MCF 10A (cell line): ENCODE measurements at places on chromosomes 3 and 15. TPM values are rescaled to one million over a fixed set of nuclear protein-coding genes. Genes with fewer than 3 reads are reported as not detected.

GRCh38 chr3:127865941-127866340 is 43.6 kb upstream of the MGLL start:
- H3K4me1 ChIP-seq, result peaks cover 5% of the 10 kb centered on the region
- H3K36me3 ChIP-seq, result no peaks in the 10 kb centered on the region
- H3K27me3 ChIP-seq, result no peaks in the 10 kb centered on the region
- H3K27ac ChIP-seq, result no peak overlapping the region
- peak; percentile 24 for DNase-seq

CFAP161 gene
- not detected in 2 replicates for total RNA-seq

ZNF148 gene
- total RNA-seq, result 35.2 and 37.2 TPM in 2 replicates

GRCh38 chr3:184129012-184129411 is 6.1 kb upstream of the EIF2B5 start:
- H3K27me3 ChIP-seq, result no peaks in the 10 kb centered on the region
- no peak overlapping the region for H3K27ac ChIP-seq
- H3K4me1 ChIP-seq, result peaks cover 9% of the 10 kb centered on the region
- no peak overlapping the region for H3K4me3 ChIP-seq
- peak; percentile 40 for DNase-seq

DNA sequence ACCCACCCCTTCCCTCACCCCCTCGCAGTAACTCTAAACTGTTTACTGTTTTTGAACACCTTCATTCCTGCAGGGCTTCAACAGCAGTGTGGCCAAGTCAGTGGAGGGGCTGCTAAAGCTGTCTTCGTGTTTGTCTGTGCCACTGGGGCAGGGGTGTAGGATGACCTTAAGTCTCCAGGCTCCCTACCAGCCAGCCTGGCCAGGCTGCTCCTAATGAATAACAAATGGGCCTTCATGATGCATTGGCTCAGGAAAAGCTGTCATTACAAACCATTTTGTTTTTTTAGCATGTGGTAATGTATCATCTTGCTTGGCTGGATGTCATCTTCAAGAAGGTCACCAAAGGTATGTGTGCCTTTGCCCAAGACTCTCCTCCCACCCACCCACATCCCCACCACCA is 372.2 kb upstream of the WNT5A start:
- no peak overlapping the region for H3K27ac ChIP-seq
- no peaks in the 10 kb centered on the region for H3K4me1 ChIP-seq
- H3K36me3 ChIP-seq, result no peaks in the 10 kb centered on the region
- H3K27me3 ChIP-seq, result no peaks in the 10 kb centered on the region
- no peak overlapping the region for H3K4me3 ChIP-seq
- DNase-seq, result no peak

DNA sequence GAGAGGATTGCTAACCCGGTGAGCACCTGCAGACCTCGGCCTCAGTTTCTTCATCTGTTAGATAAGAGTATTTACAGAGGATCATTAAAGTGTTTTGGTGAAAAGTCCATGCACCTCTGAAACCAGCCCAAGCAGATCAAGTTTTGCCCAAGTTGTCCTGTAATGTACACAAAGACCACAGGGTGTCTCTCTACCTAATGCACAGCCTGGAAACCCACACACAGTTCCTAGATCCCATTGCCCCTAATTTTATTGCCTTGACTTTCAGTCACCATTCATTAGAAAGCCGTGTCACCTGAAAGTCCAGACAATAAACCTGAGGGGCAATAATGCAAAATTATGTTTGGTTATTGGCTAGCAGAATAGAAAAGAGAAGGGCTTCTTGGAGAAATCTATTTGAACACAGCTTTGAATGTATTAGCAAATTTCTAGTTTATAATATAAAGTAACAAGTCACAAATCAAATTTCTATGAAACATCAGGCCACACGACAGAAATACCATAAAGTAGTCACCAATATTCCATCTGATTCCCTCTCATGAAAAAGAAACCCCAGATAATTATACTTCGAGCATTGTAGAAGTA is 161.3 kb upstream of the SLC2A2 start:
- H3K27me3 ChIP-seq, result no peaks in the 10 kb centered on the region
- H3K4me1 ChIP-seq, result peaks cover 22% of the 10 kb centered on the region
- H3K4me3 ChIP-seq, result no peak overlapping the region

CLSTN2 gene
- total RNA-seq, result not detected in 2 replicates

- no peak overlapping the region for H3K27ac ChIP-seq
- DNase-seq, result no peak
- H3K4me3 ChIP-seq, result no peak overlapping the region
- H3K4me1 ChIP-seq, result peaks cover 11% of the 10 kb centered on the region
These were observed 172.2 kb upstream of the PFN2 start for GRCh38 chr3:150142936-150143335.

- no peaks in the 10 kb centered on the region for H3K27me3 ChIP-seq
- H3K36me3 ChIP-seq, result no peaks in the 10 kb centered on the region
- H3K4me3 ChIP-seq, result no peak overlapping the region
- H3K4me1 ChIP-seq, result peaks cover 18% of the 10 kb centered on the region
- no peak for DNase-seq
These were observed 73.4 kb downstream of the GTPBP8 start for GRCh38 chr3:113064183-113064582.

DNA sequence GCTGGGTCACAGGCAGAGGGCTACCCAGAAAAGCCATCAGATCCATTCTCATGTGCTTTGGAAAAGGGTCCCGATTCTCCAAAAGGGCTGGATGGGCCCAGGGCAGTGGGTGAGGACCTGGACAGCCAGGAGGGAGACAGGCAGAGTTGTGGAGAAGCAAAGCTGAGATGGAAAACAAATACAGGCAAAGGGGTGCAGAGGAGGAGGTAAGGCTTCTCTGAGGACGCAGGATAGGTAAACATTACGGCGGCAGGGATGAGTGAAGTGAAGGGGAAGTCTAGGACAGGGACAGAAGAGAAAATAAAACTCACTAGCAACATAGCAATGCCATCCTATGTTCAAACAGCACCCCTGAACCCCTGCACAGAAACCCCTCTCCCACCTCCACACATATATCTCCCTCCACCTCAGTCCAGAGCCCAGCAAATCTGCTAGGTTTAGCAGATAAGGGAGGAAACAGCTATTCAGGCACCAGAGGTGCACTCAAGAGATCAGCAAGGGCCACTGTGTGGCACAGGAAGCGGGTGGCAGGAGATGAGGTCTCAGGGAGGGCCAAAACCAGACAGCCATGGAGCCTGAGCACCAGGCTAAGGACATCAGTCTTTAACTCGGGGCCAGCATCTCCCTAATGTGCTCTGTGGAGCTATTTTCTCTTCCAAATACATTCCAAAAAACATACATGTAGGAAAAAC is 51.3 kb downstream of the HOMER2 start:
- no peaks in the 10 kb centered on the region for H3K36me3 ChIP-seq
- H3K27ac ChIP-seq, result no peak overlapping the region
- H3K4me1 ChIP-seq, result no peaks in the 10 kb centered on the region
- DNase-seq, result no peak

GRCh38 chr3:122681284-122681973 is 790 bp downstream of the PARP14 start:
- H3K27ac ChIP-seq, result peak overlapping the region; percentile 83
- peaks cover 16% of the 10 kb centered on the region for H3K4me1 ChIP-seq
- no peak for DNase-seq
- H3K27me3 ChIP-seq, result no peaks in the 10 kb centered on the region
- peaks cover 12% of the 10 kb centered on the region for H3K36me3 ChIP-seq
- H3K4me3 ChIP-seq, result peak overlapping the region; percentile 77

DNA sequence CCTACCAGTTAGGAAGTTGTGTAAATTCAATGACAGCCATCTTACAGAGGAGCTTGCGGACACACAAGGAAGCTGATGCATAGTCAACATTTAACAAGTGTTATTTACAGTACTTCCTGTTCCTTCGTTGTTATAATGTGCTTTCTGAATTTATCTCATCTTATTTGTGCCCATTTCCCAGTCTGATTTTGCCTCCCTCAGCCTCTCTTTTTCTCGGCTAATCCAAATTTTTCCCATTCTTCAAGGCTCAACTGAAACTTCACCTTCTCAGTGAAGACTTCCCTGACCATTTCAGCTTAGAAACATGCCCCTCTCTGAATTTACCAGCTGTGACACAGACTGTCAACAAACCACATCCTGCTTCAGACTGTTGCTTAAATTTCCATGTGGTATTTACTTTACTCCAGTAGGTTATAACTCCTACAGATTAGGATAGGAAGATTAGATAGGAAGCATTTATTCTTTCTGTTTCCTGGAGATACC is 55.7 kb upstream of the CP start:
- peaks cover 9% of the 10 kb centered on the region for H3K4me1 ChIP-seq
- peak overlapping the region; percentile 15 for H3K4me3 ChIP-seq
- peak overlapping the region; percentile 97 for H3K27ac ChIP-seq
- H3K36me3 ChIP-seq, result no peaks in the 10 kb centered on the region
- H3K27me3 ChIP-seq, result no peaks in the 10 kb centered on the region
- peak; percentile 61 for DNase-seq

TM4SF1 gene
- 20.1 and 27.7 TPM in 2 replicates for total RNA-seq

GRCh38 chr3:58497097-58497496 is 5.2 kb downstream of the KCTD6 start:
- no peak overlapping the region for H3K4me3 ChIP-seq
- DNase-seq, result no peak
- H3K36me3 ChIP-seq, result peaks cover 26% of the 10 kb centered on the region
- H3K27me3 ChIP-seq, result no peaks in the 10 kb centered on the region
- peaks cover 24% of the 10 kb centered on the region for H3K4me1 ChIP-seq

- no peaks in the 10 kb centered on the region for H3K27me3 ChIP-seq
- H3K27ac ChIP-seq, result no peak overlapping the region
- H3K36me3 ChIP-seq, result no peaks in the 10 kb centered on the region
- H3K4me1 ChIP-seq, result no peaks in the 10 kb centered on the region
- no peak for DNase-seq
- no peak overlapping the region for H3K4me3 ChIP-seq
These were observed 165.3 kb downstream of the CHSY1 start for GRCh38 chr15:101086394-101087171.

DNA sequence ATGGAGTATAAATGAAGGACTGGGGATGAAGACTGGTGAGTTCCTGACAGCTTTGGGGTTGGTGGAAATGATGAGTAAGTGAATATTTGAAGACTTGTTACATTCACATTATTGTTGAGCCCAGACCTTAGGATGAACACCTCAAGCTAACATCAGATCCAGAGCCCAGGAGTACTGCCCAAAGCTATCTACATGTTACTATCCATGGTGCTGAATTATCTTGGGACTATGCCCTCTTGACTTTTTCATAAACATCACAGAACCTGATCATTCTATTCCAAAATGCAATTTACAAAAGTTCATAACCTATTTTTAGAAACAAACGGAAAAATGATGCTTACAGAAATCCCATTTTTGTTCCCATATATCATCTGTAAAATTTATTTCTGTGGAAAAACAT is 613.3 kb downstream of the TUSC7 start:
- H3K4me3 ChIP-seq, result no peak overlapping the region
- no peaks in the 10 kb centered on the region for H3K4me1 ChIP-seq
- no peaks in the 10 kb centered on the region for H3K36me3 ChIP-seq
- peaks cover 49% of the 10 kb centered on the region for H3K27me3 ChIP-seq
- H3K27ac ChIP-seq, result no peak overlapping the region

GRCh38 chr3:64548200-64548889 is 139.5 kb downstream of the ADAMTS9 start:
- no peak overlapping the region for H3K4me3 ChIP-seq
- no peak overlapping the region for H3K27ac ChIP-seq
- no peaks in the 10 kb centered on the region for H3K36me3 ChIP-seq
- H3K27me3 ChIP-seq, result no peaks in the 10 kb centered on the region

DNA sequence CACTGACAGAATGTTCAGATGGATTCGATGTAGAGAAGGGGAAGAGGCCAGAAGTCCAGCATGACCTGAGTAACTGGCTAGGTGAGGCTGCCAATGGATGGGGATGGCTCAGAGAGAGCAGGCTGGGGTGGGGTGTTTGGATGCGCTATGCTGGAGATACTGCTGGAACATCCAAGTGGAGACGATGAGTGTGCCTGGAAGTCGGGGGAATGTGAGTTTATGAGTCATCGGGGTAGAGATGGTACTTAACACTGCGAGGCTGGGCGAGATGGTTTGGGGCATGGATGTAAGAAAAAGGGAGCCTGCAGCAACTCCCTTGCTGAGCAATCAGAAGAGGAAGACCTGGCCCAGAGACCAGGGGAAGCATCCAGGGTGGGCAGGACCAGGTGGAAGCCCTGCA is 180.7 kb downstream of the SLCO3A1 start:
- no peak overlapping the region for H3K4me3 ChIP-seq
- H3K27ac ChIP-seq, result no peak overlapping the region
- H3K4me1 ChIP-seq, result peaks cover 6% of the 10 kb centered on the region
- peaks cover 6% of the 10 kb centered on the region for H3K36me3 ChIP-seq
- no peak for DNase-seq

DNA sequence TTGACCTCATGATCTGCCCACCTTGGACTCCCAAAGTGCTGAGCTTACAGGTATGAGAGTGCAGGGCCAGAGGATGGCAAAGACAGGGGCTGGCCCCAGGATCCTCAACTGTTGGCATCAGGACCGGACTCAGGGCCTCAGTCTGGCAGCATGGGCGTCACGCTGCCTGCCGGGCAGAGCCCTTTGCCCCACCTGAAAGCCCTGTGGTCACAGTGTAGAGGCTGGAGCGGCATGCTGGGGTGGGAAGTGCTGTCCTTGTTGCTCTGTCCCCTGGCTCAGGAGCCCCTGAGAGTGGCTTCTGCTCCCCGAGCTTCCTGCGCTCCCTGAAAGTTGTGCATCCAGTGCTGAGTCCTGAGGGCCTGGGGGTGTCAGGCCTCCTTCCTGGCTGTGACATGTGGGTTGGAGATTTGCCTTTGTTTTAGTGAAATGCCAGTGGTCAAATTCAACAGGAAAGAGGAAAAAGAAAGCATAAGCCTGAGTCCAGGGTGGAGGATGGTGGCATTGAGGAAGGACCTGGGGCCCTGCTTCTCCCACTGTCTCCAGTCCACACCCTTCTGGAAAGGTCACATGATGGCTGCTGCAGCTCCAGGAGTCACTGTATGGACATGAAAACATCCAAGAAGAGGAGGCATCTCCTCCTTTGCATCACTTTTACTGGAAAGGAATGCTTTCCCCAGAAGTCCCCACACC is 147.2 kb downstream of the OR4M2 start:
- no peak overlapping the region for H3K4me3 ChIP-seq
- H3K4me1 ChIP-seq, result peaks cover 26% of the 10 kb centered on the region
- H3K27me3 ChIP-seq, result no peaks in the 10 kb centered on the region
- H3K36me3 ChIP-seq, result peaks cover 6% of the 10 kb centered on the region
- H3K27ac ChIP-seq, result peak overlapping the region; percentile 76

DNA sequence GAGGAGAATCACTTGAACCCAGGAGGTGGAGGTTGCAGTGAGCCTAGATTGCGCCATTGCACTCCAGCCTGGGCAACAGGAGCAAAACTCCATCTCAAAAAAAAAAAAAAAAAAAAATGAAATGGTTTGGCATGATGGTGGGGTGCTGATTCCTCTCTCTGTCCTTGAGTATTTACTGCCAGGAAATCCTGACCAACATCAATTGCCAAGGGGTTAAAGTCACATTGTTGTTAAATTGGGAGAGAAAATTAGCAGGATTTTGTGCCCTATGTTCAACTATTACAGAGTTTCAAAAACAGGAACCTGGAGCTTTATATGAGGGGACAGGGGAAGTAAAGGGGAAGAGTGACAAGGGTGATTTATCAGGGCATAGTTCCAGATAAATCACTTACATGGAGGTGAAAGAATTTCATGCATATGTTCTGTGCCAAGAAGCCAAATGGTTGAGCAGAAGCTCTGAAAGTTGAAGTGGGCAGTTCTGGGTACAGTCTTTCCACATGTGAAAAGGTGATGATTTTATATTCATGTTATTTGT is 70.5 kb upstream of the TSEN2 start:
- no peak overlapping the region for H3K4me3 ChIP-seq
- no peak overlapping the region for H3K27ac ChIP-seq
- H3K4me1 ChIP-seq, result no peaks in the 10 kb centered on the region
- H3K27me3 ChIP-seq, result no peaks in the 10 kb centered on the region
